ENCODE measurements at places on chromosomes 5 and 9.

GRCh38 chr9:107274953-107275422, 8.1 kb upstream of the RAD23B start:
- no peak for DNase-seq

DNA sequence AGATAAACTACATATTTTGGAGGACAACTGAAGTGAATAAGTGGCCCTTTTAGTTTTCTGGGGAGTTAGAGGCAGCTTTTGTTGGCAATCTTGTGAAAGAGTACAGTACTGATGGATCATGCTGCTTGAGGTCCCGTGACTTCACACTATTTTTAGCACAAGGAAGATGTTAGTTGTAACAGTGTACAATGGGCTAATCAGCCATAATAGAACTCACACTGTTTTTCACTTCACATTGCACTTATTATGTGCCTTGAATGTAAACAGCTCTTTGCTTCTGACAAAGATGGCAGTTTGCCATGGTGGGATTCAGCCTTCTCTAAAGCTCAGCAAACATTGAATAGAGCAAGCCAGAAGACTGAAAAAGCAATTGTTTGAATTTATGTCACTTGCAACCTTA, 176.7 kb upstream of the ZNF608 start:
- no peak for DNase-seq

DNA sequence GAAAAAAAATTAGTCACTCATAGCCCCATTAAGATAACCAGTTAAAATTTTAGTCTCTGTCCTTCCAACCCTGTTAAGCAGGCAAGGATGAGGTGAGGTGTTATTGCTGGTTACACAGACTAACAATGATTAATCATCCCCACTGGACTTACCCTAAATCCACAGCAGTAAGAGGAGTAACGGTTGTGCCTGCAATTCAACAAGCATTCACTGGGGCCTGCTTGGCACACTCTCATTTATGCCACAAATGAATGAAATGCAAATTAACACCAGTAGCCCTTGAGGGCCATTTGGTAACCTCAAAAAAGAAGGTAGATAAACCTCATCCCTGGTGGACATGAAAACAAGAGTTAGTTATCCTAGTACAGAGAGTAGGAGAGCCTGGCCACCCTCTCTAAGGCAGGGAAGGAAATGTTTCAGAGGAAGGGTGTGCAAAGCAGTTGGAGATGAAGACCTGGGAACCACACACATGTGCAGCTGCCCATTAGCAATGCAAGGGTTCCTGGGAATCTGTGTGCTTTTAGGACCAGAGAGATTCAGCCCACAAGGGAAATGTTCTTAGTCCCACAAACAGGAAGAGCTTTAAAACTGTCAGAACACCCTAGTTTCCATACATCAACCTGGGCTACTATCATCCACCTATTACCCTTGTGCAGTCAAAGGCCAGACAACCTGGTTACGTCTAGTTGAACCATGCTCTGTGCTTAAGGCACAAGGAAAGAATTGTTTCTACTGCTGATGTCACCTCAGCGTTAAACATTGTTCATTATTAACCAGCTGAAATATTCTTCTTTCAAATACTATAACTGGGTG, 7.7 kb downstream of the LHFPL2 start:
- DNase-seq, result no peak

GRCh38 chr9:134276453-134277245, 49.6 kb upstream of the RXRA start:
- DNase-seq, result no peak

DNA sequence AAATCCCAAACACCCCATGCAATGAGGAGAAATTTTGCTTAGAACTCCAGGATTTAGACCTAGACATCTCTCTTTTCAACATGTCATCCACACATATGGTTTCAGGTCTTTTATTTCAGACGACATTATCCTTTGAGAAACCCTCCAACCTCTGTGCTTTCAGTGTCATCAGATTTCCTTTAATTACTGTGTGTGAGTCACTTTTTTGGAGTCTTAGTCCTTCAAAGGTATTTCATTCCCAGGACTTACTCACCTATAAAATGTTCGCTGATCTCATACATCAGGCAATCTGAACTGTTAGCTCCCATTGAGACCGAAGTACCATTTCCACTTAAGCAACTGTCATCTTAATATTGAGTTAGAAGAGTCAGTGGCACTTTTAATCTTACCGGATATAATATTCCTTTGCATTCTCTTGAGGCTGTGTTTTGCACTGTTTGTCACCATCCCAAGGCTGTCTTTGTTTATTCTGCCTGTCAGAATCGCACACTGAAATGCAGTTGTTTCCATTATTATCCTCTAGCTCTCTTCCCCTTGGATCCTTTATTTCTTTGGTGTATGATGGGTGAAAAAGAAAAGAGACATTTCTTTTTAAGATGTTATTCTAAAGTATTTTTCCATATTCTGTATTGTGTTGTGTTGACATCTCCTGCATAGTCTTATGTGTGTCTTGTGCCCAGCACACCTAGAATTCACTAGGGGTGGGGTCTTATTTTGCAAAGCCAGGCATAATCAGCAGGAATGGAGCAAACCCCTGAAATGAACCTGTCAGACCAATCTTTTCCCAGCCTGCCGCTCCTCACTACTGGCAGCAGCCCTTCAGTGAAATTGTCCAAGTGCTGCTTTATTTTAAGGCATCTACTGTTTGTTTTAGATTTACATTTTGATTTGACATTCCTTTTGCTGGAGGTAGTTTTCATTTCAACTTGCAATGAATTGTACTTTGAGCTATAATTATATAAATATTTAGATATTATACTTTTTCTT, 155.4 kb downstream of the PAM start:
- DNase-seq, result no peak

- DNase-seq, result no peak
Measured at GRCh38 chr5:89303033-89303480, 420.1 kb upstream of the MEF2C start.

DNA sequence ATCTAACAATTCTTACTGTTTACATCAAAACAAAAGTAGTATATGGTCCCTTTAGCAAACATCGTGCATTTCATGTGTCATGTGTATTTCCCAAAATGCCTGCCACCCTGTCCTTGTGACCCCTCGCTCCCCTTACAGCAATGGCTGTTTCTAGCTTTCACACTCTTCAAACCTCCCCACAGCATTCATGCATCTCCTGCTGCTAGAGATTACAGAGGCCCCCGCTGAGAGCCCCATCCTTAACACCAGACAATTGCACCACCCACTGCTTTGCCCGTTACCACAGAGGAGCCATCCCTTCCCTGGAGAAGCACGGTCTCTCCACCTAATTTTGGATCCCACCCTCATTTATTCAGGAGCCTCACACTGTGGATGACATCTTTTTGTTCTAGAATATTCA, 149.7 kb upstream of the IRX4 start:
- no peak for DNase-seq

All from activated CD8-positive, alpha-beta memory T cell treated with anti-CD3 and anti-CD28 coated beads for 1 hour (primary cell).